ENCODE measurements at places on chromosomes 1 and 21.

DNA sequence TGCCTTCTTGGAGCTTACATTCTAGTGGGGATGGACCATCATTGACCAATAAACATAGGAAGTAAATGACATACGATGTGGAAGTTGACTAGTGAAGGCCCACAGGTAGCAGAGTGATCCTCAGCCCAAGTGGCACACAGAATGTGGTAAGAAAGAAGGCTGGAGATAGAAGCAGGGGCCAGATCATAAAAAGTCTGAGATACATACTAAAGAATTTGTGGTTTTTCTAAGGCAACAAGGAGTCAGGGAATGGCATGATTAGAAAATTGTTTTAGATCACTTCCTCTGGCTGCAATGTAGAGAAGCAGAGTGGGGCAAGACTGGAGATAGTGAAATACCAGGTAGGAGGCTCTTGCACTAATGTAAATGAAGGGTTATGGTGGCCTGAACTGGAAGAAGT, 154.0 kb downstream of the VPS13D start:
- DNase-seq: no peak

DNA sequence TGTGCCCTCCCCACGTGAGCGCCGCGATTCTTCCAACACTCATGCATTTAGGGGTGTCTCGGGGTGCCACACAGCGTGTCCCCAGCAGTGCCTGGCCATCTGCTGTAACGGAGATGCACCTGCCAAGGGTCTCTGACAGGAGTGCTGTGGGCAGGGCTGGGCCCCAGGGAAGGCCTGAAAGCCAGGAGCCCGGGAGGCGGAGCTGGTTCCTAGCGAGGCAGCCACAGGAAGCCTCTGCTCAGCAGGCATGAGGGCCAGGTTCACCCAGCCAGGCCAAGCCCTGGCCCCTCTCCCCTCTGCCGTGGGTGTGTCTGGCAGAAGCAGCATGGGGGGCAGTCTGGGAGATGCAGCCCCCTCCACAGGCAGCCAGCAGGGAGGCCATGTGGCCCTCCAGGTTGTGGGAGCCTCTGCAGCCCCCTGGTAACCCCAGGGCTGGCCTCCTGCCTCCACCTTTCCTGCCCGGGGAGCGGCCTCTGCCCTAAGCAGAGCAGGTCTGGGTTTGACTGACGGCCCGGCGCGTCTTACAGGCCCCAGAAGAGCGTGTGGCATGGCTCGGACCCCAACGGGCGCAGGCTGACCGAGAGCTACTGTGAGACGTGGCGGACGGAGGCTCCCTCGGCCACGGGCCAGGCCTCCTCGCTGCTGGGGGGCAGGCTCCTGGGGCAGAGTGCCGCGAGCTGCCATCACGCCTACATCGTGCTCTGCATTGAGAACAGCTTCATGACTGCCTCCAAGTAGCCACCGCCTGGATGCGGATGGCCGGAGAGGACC, 30.4 kb downstream of the SLC19A1 start:
- DNase-seq: no peak

GRCh38 chr1:150798525-150798924, 9.5 kb downstream of the CTSK start:
- no peak for DNase-seq

GRCh38 chr1:181113059-181113641, 24.6 kb downstream of the IER5 start:
- peak; percentile 51 for DNase-seq

DNA sequence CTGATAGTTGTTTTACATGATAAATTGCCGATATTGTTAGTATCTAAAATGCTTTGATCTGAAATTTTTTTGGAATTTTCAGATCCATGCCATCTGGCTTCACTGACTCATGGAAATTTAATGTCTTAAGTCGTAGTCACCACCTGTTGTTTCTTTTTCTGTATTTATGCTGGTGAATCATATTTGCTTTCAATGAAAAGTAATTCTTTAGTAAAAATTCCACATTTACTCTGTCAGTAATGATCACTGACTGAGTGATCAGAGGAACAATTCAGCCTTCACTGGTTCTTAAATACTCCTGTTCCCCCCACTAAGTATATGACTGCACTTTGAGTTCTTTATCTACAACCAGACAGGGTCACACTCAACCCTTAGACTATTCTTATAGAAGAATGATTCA, 185.6 kb upstream of the NRIP1 start:
- DNase-seq: no peak

- no peak for DNase-seq
Measured at GRCh38 chr1:154857441-154858215, 12.5 kb downstream of the KCNN3 start.

- peak; percentile 41 for DNase-seq
Measured at GRCh38 chr21:33229784-33230544, at the start of gene IFNAR2. IFNAR2 (plus strand) TSS chr21:33229938; CDS start chr21:33241923, 11,985 bp downstream.

DNA sequence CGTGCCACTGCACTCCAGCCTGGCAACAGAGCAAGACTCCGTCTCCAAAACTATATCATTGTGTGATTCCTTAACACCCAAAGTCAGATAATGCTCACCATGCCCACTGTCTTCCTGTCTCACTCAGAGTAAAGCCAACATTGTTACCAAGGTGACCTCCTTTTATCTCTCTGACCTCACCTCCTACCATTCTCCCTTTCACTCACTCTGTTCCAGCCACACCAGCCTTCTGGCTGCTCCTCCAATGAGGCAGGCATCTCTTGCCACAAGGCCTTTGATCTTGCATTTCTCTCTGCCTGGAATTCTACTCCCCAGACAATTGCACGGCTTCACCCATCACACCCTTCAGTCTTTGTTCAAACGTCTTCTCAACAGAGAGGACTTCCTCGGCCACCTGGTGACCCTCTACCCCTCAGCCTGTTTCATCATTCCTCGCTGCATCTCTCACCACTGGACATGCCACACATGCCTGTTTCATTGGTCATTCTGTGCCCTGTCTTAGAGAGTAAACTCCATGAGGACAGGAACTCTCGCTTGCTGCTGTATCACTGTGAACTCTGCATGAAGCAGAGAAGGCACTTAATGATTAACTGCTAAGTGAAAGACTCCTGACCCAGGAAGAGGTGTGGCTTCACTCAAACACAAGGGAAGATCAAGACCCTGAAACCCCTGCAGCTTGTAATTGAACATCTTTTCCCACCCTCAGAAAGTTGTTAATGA, 67.1 kb upstream of the CAPZB start:
- no peak for DNase-seq
